ENCODE measurements at places on chromosomes 16 and 17.

DNA sequence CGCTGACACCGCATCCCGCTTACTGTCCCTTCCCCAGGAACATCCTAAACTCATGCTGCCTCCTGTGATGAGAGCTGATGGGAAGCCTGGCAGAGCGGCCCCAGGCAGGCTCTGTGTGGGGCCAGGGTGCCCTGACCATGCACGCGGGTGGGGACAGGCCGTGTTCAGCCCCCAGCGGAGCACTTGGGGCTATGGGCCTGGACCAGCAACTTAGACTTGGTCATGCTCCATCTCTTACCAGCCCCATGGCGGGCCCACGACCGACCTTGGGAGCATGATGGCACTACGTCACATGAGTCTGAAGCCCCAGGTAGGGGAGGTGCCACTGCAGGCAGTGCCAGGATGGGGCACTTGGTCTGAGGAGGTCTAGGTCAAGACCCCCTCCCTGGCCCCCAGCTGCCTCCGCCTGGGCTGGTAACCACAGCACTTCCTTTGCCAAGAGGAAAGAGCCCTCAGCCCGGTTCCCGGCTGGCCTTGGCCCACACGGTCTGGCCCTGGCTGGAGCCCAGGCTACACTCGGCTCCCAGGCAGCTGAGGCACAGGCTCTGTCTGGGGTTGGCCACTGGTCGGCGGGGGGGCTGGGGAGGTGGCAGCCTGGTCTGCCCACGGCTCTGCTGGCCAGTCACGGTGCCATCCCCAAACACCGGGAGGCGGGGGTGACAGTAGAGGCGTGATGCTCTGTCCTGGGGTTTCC lies 25.7 kb downstream of the BAHCC1 start:
- DNase-seq, result no peak

GRCh38 chr16:52497067-52497816 lies 49.7 kb downstream of the TOX3 start:
- no peak for DNase-seq

DNA sequence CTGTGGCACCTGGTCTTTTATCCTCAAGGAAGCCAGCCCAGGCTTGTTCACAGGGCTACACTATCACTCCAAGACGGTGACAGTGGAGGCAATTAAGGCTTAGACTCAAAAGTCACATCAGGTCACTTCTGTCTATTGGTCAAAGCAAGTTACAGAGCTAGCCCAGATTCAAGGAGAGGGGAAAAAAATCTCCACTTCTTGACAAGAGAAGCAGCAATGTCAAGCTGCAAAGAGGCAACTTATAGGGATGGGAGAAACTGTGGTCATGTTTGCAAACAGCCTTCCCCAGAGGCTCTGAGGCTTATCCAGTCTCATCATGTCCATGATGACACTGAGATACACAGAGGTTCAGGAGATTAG lies 31.6 kb downstream of the SERPINF1 start:
- no peak for DNase-seq

DNA sequence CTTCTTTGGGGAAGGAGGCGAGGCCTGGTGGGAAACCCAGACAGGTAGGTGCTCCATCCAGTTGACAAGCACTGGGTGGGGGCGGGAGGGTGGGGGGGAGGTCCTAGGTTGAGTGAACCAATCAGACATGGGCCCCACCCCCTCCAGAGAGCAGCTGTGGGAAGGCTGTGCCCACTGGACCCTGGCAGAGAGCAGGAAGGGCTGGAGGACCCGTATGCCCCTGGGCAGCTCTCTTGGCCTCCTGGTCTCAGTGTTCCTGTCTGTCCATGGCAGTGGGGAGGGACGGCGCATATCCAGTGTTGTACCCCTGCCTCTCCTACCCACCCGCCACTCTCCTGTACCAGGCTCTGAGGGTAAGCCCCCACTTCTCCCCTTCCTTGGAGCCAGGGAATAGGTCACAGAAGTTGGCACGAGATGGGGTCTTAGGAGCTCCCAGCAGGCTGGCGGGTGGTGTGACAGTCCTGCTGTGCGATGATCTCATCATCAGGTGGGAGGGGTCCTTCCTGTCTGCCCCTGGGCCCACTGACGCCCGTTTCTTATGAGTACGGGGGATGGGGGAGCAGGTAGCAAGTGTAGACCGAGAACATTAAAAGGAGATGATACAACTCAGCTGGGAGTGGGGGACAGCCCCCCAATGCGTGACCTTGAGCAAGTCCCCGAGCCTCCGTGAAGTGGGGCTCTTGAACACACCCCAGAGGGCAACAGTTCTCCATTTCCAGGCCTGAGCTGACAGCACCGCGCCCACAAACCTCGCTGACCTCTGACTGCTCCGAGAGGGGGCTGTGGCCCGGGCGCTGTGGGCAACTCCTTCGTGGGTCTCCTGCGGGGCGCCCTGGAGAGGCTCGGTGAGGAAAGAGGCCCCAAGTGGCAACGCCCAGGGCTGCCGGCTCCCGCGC lies 1.2 kb upstream of the ZFPM1 start:
- no peak for DNase-seq

DNA sequence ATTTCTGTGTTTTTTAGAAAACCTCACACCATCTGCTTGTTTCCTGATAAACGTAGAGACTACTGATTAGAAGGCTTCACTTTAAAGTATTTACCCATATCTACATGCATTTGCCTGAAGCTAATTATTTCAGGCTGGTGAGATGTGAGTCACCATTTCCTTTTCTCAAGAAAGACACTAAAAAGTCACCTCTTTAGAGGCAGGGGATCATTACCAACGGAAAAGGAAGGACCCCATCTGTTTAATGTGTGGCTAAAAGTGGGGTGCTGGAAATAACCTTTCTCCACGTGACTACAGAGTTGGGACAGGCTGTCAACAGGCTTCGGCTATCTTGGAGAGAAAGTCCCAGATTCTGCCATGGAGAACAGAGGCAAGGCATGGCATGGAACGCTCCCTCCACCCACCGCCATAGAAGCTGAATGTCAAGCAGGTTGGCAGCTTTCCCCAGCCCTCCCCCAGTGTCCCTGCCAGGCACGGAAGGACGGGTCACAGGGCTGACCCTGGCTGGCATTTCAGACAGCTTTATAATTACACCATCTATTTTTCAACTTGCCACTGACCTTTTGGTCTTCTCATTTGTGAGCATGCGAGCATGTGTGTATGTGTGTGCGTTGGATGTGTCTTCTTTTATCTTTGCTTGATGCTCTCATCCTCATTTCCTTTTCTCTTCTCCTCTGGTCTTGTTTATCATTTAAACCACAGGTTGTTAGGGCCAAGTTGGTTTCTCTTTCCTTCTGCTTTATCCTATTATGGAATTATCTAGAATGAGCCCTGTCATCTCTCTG lies 157.0 kb downstream of the CPPED1 start:
- DNase-seq, result no peak

Measured in CD4-positive, alpha-beta T cell (primary cell).